Activated CD8-positive, alpha-beta memory T cell treated with anti-CD3 and anti-CD28 coated beads for 24 hours (primary cell): ENCODE measurements at places on chromosomes 4 and X.

- no peak for DNase-seq
These were observed 1.4 kb downstream of the MXD4 start for GRCh38 chr4:2260344-2261109.

- DNase-seq, result no peak
These were observed 92.6 kb upstream of the TRPC3 start for GRCh38 chr4:122044501-122044900.

- DNase-seq, result no peak
These were observed 425.2 kb upstream of the RASGEF1B start for GRCh38 chr4:81896936-81897335.

DNA sequence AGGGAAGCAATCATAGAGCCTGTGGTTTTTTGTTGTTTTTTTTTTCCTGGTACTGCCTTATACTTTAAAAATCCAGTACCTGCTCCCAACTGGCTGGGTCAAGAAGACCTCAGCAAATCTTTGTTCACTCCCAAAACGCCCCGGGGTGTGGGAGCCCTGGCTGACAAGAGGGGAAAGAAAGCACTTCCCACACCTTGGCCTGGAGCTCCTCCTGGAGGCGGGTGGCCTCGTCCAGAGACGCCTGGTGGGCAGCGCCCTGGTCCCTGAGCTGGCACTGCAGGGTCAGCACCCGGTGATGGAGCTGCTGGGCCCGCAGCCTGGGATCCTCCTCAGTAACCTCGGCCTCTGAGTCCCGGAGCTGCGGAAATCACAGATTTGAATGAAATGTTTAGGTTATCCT is 38.2 kb downstream of the C4orf50 start:
- no peak for DNase-seq

- no peak for DNase-seq
These were observed 132.6 kb downstream of the ATG4A start for GRCh38 chrX:108224218-108224617.

DNA sequence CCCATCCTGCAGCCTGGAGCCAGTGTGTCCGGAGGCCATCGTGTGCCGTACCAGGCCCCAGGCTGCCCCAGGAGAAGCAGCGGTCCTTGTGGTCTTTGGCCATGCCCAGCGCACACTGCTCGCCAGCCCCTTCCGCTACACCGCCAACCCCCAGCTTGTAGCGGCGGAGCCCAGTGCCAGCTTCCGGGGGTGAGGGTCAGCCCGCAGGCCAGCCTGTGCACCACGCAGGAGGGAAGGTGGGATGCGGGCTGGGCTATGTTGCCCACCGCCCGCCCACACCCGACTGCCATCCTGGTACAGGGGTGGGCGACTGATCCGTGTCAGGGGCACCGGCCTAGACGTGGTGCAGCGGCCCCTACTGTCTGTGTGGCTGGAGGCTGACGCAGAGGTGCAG is 7.6 kb upstream of the SRPK3 start:
- no peak for DNase-seq

DNA sequence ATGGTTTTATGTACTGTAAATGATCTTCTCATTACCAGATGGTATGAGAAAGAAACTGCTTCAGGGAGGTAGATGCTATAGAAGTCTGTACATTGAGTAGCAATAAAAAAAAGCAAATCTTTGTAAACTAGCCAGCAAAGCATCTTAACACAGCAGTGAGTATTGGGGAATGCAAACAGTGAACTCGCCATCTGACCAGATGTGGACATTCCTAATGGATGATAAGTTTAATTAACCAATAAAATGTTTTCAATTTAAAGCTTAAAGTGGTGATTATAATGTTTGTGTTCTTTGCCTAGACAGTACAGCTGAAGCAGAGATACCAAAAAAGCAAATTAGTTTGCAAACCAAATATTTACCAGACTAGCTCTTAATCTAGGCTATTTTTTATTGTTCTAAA is 1144.2 kb downstream of the FAT4 start:
- no peak for DNase-seq

GRCh38 chr4:4260185-4260751 is 12.2 kb upstream of the TMEM128 start:
- no peak for DNase-seq

GRCh38 chr4:164956766-164957643 is 20.5 kb downstream of the TRIM61 start:
- DNase-seq, result peak; percentile 88

DNA sequence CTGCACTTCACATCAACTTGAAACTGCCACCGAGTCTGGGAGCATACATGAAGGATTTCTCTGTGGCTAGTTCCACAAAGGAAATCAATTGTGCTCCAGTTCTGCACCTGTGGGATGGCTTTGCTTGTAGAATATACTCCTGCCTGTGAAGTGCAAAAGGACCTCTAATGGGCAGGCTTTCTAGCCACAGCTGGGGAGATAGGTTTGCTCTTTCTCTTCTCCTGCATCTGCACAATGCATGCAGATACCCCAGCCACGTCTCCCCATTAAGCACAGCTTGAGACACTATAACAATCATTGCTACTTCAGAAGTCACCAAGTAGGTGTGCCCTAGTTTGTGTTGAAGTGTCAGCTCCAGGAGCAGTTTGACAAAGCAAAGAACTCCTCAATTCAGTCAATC is 364.6 kb downstream of the ZIC3 start:
- DNase-seq, result no peak

DNA sequence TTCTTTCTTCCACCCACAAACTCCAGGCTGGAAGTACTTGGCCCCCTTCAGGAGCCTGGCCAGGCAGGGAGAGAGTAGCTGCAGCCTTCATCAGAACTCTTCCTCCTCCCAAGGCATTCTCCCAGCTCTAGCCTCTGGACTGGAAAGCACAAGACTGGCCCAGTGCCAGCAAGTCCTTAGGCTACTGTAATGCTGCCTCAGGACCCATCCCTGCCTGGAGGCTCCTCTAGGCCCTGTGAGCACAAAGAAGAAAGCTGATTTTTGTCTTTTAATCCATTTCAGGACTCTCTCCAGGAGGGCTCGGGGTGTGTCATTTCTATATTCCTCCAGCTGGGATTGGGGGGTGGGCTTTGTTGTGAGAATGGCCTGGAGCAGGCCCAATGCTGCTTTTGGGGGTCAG is 10.8 kb downstream of the AWAT2 start:
- DNase-seq, result no peak

DNA sequence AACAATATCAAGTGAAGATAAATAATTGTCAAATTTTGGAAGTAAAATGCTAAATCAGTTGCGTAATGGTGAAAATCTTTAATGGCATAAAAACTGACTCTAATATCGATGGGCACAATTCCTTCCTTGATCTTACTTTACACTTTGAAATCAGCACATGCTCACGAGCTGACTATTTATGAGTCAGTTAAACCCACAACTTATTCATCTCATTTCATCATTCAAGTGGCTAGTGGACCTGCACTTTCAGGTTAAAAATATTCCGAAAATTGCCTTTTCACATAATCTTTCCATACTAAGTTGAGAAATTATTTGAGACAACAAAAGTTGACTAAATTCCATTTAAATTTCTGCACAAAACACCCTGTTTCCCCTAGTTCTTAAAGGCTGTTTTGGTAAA is 582.1 kb upstream of the TENM3 start:
- no peak for DNase-seq

GRCh38 chr4:80495865-80496264 is 160.3 kb downstream of the CFAP299 start:
- no peak for DNase-seq

GRCh38 chr4:166662266-166662843 is 571.9 kb downstream of the SPOCK3 start:
- no peak for DNase-seq

DNA sequence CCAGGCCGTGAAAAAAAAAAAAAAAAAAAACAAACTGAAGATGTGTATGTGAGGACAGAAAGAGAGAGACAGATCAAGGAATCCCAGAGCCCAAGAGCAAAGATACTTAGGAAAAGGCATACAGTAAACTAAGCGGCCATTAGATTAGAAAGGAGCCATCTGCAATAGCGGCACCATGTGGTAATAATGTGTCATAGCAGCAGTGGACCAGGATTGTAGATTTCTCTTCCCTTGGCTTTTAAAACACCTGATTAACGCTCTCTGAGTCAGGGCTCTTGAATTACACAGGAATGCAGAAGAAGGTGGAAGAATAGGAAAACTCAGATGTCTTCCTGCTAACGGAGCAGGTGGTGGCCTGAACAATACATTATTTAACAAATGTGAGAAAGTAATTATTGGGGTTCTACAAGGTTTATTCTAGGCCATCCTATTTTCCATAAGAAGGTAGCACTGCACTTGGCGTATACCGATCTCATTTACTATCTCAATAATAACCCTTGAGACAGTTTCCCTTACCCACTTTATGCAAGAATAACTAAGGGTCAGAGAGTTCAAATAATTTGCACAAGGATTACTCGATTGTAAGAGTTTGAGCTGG is 182.7 kb downstream of the KCNIP4 start:
- DNase-seq, result no peak

GRCh38 chr4:140504261-140504660 is 6.2 kb upstream of the MGAT4D start:
- DNase-seq, result no peak

DNA sequence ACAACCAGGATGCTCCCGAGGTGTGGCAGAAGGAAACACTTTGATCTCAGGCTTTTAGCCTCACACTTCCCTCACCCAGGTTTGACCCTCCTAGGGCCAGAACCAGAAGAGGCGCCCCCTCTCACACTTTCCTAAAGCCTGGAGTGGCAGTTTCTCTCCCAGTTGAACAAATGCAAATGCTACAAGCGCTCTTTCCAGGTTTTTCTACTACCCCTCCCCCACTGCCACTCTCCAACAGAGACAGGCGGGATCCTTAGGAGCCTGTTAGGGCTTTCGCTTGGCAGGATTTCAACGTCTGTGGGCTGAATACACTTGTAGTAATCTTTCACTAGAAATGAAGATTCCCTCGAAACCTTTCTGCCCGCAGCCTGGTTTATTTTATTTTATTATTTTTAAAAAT is 2.4 kb downstream of the TSC22D3 start:
- DNase-seq, result no peak

GRCh38 chr4:76588274-76588673 is 153.2 kb downstream of the SHROOM3 start:
- DNase-seq, result no peak

- no peak for DNase-seq
These were observed 82.0 kb downstream of the PLS3 start for GRCh38 chrX:115642895-115643530.
